ENCODE measurements at places on chromosomes 13 and 19. TPM values are rescaled to one million over a fixed set of nuclear protein-coding genes. Genes with fewer than 3 reads are reported as not detected.
A peak's percentile ranks its signal among the peaks of the same experiment; 100 is the strongest.

- no peak overlapping the region for H3K27ac ChIP-seq
- no peak for DNase-seq
- no peak overlapping the region for H3K4me3 ChIP-seq
Measured at GRCh38 chr13:25380741-25381324, 9.1 kb downstream of the ATP8A2 start.

DNA sequence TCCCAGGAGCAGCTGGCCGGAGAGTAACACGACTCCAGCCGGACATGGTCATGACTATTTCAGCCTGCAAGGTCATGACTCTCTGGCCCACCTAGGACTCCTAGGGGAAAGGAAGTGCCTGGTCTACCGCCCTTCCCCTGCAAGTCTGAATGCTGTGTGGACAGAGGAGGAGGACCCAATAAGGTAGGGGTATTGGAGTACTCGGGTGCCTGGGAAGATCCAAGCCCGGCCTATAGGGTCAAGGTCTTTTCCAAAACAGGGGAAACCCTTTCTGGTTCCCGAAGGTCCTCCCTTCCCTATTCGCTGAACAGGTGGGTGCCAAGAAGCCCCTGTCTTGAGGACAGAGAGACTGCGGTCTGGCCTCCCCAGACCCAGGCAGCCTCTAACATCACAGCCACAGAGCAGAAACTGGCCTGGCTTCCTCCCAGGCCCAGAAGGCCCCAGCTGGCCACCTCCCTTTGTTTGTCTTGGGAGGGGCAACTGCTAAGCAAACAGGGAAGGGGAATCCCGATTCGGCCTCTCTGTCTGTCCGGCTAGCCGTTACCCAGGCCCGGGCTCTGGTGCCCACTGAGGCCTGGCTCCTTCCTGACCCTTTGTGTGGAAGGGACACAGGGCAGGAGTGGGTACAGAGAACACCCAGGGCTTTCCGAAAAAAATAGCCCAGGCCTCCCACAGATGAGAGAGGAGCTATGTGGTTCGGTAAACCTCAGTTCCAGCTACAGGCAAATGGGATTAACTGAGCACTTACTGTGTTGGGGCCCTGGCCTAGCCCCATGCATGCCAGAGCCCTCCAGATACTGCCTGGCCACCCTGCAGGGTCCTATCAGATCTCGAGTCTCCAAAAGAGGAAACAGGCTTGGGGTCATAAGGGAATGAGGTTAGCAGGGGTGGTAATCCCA, 5.2 kb upstream of the GRAMD1A start:
- DNase-seq, result no peak
- H3K4me3 ChIP-seq, result no peak overlapping the region
- H3K36me3 ChIP-seq, result no peaks in the 10 kb centered on the region
- peaks cover 23% of the 10 kb centered on the region for H3K4me1 ChIP-seq
- no peaks in the 10 kb centered on the region for H3K27me3 ChIP-seq
- H3K27ac ChIP-seq, result no peak overlapping the region

GRCh38 chr19:49691243-49692146, 579 bp downstream of the CPT1C start:
- H3K27ac ChIP-seq, result peak overlapping the region; percentile 83
- H3K36me3 ChIP-seq, result peaks cover 4% of the 10 kb centered on the region
- no peaks in the 10 kb centered on the region for H3K27me3 ChIP-seq
- H3K4me1 ChIP-seq, result peaks cover 28% of the 10 kb centered on the region
- DNase-seq, result no peak
- H3K4me3 ChIP-seq, result peak overlapping the region; percentile 90

The ZNF230 gene
- total RNA-seq, result 3.9 TPM

- no peaks in the 10 kb centered on the region for H3K27me3 ChIP-seq
- no peaks in the 10 kb centered on the region for H3K36me3 ChIP-seq
- H3K27ac ChIP-seq, result no peak overlapping the region
- no peak overlapping the region for H3K4me3 ChIP-seq
Measured at GRCh38 chr13:106882246-106882645, 314.3 kb upstream of the ARGLU1 start.

DNA sequence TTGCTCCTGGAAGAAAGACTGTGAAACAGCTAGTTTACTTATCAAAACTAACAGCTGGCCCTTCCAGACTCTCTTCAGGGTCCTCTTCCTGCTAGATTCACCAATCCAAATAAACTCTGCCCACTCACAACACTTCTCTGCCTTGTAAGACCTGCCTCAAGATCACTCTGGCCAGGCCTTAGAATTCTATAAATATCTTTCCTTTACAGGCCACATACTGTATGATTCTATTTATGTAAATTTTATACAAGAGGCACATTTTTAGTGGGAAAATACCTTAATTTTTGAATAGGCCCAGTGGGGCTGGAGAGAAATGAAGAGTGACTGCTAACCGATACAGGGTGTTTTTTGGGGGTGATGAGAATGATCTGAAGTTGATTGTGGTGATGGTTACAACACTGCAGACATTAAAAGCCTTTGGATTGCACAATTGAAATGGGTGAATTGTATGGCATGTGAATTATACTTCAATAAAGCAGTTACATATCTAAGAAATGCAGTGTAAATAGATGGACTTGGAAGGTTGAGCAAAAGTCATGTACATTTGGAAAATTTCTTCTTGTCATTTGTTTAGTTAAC, 141.8 kb downstream of the GPC5 start:
- H3K27me3 ChIP-seq, result no peaks in the 10 kb centered on the region
- H3K4me3 ChIP-seq, result no peak overlapping the region
- no peaks in the 10 kb centered on the region for H3K36me3 ChIP-seq
- H3K4me1 ChIP-seq, result peaks cover 16% of the 10 kb centered on the region
- DNase-seq, result no peak

The LILRA1 gene
- not detected for total RNA-seq

The CACNG7 gene
- total RNA-seq, result not detected

DNA sequence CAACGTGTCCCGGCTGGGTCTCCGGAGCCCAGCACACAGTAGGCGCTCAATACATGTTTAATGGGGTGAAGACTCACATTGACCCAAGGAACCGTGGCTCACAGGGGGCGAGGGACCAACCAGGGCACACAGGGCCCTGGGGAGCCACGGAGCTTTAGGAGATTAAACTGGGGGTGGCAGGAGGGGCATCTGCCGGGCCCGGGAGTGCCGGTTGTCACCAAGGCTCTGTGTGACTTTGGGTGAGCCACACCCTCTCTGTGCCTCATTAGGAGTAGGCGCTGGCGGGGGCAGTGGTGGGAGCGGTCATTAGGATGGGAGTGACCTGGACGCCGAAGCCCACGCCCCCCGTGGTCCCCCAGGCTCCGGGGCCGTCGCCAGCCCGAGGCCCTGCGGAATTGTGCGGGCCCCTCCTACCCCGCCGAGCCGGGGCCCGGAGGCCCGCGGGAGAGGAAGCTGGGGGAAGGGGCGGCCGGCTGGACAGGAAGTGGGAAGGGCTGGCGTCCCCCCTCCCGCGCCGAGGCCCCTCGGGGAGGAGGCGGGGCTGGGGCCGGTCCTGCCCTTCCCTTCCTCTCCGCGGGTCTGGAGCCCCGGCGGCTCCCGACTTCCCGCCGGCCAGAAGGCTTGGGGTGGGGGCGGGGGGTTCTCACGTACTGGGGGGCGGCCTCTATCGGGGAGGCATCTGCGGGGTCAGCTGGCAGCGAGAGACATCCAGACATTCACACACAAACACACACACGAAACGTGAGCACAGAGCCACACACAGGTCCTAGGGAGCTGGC, 1.8 kb upstream of the SSBP4 start:
- H3K4me1 ChIP-seq, result peaks cover 54% of the 10 kb centered on the region
- no peaks in the 10 kb centered on the region for H3K36me3 ChIP-seq
- no peaks in the 10 kb centered on the region for H3K27me3 ChIP-seq

DNA sequence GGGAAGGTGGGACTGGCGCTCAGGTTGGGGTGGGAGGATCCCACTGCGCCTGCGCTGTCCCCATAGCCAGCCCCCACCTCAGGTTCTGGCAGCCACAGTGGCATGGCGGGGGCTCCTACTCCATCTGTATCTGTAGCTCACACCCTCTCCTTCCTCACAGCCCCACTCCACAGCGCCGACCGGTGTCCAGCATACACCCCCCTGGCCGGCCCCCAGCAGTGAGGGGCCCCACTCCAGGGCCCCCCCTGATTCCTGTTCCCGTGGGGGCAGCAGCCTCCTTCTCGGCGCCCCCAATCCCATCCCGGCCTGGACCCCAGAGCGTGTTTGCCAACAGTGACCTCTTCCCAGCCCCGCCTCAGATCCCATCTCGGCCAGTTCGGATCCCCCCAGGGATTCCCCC, 6.0 kb downstream of the TMED1 start:
- H3K4me3 ChIP-seq, result no peak overlapping the region
- H3K36me3 ChIP-seq, result peaks cover 10% of the 10 kb centered on the region
- H3K27ac ChIP-seq, result no peak overlapping the region
- DNase-seq, result no peak
- no peaks in the 10 kb centered on the region for H3K4me1 ChIP-seq
- H3K27me3 ChIP-seq, result no peaks in the 10 kb centered on the region

The OR7A5 gene
- not detected for total RNA-seq

- no peaks in the 10 kb centered on the region for H3K36me3 ChIP-seq
Measured at GRCh38 chr19:11281356-11282049, 14.5 kb upstream of the TSPAN16 start.

The PROZ gene
- total RNA-seq, result not detected

DNA sequence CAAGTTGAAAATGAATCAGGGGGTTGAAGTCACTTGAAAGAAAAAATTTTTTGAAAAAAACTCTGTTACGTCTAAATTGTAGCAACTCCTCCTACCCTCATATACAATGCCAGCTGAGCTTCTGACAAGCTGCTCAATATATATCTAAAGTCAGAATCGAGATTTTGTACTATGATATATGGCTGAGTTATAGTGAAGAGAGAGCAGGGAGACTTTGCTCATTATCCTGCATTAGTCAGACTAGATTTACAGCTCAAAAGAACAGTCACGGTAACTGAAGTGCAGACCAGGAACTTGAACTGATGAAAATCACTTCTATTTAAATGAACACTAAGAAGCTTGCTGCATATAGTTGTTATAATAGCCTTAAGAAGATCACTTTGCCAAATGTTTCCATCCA, 153.1 kb downstream of the LACC1 start:
- H3K27ac ChIP-seq, result no peak overlapping the region
- peaks cover 11% of the 10 kb centered on the region for H3K4me1 ChIP-seq
- H3K4me3 ChIP-seq, result no peak overlapping the region
- no peaks in the 10 kb centered on the region for H3K27me3 ChIP-seq
- DNase-seq, result no peak
- H3K36me3 ChIP-seq, result peaks cover 12% of the 10 kb centered on the region

- peaks cover 26% of the 10 kb centered on the region for H3K27me3 ChIP-seq
- DNase-seq, result no peak
- no peaks in the 10 kb centered on the region for H3K36me3 ChIP-seq
- peaks cover 3% of the 10 kb centered on the region for H3K4me1 ChIP-seq
- no peak overlapping the region for H3K4me3 ChIP-seq
Measured at GRCh38 chr19:40523322-40524047, 53.2 kb upstream of the SHKBP1 start.

DNA sequence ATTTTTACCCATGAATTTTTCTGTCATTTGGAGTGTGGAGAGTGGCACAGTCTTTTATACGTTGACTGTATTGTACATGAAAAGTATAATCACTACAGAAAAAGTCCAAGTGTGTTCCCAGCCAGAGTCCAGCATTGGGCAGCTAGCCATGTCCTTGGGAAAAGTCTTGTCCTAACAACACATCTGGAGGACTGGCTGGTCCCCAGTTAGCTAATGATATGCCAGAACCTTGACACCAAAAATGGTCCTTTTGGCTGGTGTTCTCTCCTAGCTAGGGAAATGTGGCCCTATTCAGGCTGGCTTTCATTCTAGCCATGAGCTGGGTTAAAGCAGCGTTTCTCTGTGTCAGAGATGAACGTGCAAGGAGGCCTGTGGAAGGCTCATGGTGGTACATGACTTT, 98.9 kb downstream of the ESD start:
- no peak overlapping the region for H3K27ac ChIP-seq
- DNase-seq, result no peak
- H3K4me1 ChIP-seq, result no peaks in the 10 kb centered on the region
- no peaks in the 10 kb centered on the region for H3K27me3 ChIP-seq

The ITGBL1 gene
- 391 TPM for total RNA-seq
